Activated naive CD4-positive, alpha-beta T cell treated with anti-CD3 and anti-CD28 coated beads, Interleukin-2, amount 50 U/mL, for 72 hours (primary cell): ENCODE measurements at places on chromosomes 1 and 21. TPM values are rescaled to one million over a fixed set of nuclear protein-coding genes. Genes with fewer than 3 reads are reported as not detected.

FAM229A gene
- 6.7 TPM for total RNA-seq

KLHDC7A gene
- not detected for total RNA-seq

MIXL1 gene
- total RNA-seq = 0.27 TPM

LCE1F gene
- not detected for total RNA-seq

SH3GLB1 gene
- 59.1 TPM for total RNA-seq
